ENCODE measurements at places on chromosomes 1 and 21.

GRCh38 chr21:40915114-40915513, 68.2 kb upstream of the DSCAM start:
- no peak for DNase-seq

GRCh38 chr1:150151291-150152181, 1.8 kb downstream of the PLEKHO1 start:
- DNase-seq, result peak; percentile 42

- peak; percentile 76 for DNase-seq
Measured at GRCh38 chr1:182595641-182596240, 6.7 kb upstream of the RNASEL start.

GRCh38 chr1:200738949-200739651, 407 bp downstream of the CAMSAP2 start:
- DNase-seq, result peak; percentile 95

- no peak for DNase-seq
Measured at GRCh38 chr1:37620707-37621106, 14.0 kb downstream of the RSPO1 start.

GRCh38 chr1:8137481-8138244, 111.6 kb upstream of the ERRFI1 start:
- DNase-seq, result peak; percentile 96

DNA sequence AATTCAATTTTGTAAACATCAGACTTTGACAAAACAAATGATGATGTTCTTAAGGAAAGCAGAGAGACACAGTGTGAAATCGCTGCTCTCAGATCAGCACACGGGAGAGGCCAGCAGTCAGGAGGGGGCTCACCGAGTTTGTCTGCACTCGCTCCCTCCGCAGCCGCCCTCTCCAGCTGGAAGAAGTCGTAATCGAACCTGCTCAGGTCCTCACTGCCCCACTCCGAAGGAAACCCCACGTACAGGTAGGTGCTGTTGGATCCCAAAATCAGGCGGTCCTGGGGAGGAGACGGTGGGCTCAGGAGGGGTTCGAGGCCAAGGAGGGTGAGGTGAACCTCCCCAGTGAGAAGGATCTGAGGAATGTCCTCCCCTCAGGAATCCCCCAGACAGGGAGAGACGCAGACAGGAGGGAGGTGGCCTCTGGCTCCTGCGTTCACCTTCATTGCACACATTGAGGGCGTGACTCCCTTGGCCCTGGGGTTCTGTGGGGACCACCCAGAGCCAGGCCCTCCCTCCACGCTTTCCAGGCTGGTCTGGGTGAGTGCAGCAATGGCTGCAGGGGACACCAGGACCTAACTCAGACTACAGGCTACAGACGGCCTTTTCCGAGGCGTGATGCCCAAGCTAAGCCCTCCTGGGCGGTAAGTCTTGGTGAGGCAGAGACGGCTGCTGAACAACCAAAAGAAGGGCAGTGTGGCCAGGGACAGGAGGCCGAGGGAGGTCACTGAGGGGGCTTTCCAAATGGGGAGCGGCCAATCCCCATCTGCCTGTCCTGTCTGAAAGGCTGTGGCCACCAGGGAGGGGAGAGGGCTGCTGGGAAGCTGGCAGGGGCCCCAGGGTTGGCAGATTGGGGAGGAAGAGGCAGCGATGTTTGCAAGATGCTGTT, 65.5 kb downstream of the SCCPDH start:
- DNase-seq, result no peak

GRCh38 chr1:186633116-186633515, 47.1 kb downstream of the PTGS2 start:
- DNase-seq, result no peak

GRCh38 chr1:20484519-20485462, 1.2 kb downstream of the CAMK2N1 start:
- DNase-seq, result peak; percentile 56

GRCh38 chr1:21680381-21680780, 11.2 kb upstream of the RAP1GAP start:
- DNase-seq, result no peak

GRCh38 chr1:93317207-93317606, 28.5 kb upstream of the DR1 start:
- DNase-seq, result no peak

All from adipocyte (in vitro differentiated cells).